ENCODE measurements at places on chromosomes 13 and 19. TPM values are rescaled to one million over a fixed set of nuclear protein-coding genes. Genes with fewer than 3 reads are reported as not detected.

GRCh38 chr19:43610493-43610892 is 1.4 kb upstream of the SRRM5 start:
- DNase-seq: no peak
- peaks cover 24% of the 10 kb centered on the region for H3K36me3 ChIP-seq
- peak overlapping the region; percentile 81 for H3K27ac ChIP-seq
- peaks cover 8% of the 10 kb centered on the region for H3K4me1 ChIP-seq
- no peaks in the 10 kb centered on the region for H3K27me3 ChIP-seq
- no peak overlapping the region for H3K4me3 ChIP-seq

GRCh38 chr19:3190921-3191805 is 5.4 kb downstream of the NCLN start:
- no peaks in the 10 kb centered on the region for H3K27me3 ChIP-seq
- no peak overlapping the region for H3K27ac ChIP-seq
- peaks cover 6% of the 10 kb centered on the region for H3K36me3 ChIP-seq
- H3K4me3 ChIP-seq: no peak overlapping the region
- peaks cover 17% of the 10 kb centered on the region for H3K4me1 ChIP-seq
- DNase-seq: peak; percentile 75

GRCh38 chr19:45069056-45069455 is 7.2 kb downstream of the ZNF296 start:
- no peak overlapping the region for H3K4me3 ChIP-seq
- peaks cover 17% of the 10 kb centered on the region for H3K36me3 ChIP-seq
- no peak for DNase-seq
- no peak overlapping the region for H3K27ac ChIP-seq

DNA sequence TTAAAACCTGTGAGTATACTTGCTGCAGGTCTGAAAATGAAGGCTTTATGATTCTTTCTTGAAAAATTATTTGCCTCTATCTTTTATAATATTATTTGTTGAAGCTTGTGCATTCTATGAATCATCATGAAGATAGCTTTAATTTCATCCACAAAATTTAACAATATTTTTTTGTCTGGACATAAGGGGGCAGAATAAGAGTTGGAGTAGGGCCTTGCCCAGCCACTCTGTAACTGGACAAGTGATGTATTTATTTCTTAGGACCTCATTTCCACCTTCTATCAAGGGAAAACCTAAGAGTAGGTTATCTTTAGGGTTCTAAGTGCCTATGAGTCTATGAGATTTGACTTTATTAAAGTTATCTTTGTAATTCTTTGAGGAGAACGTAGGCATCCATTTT is 49.9 kb downstream of the N4BP2L1 start:
- H3K27me3 ChIP-seq: no peaks in the 10 kb centered on the region
- no peaks in the 10 kb centered on the region for H3K4me1 ChIP-seq
- no peak overlapping the region for H3K27ac ChIP-seq
- peaks cover 6% of the 10 kb centered on the region for H3K36me3 ChIP-seq
- H3K4me3 ChIP-seq: no peak overlapping the region

GRCh38 chr13:110433014-110433413 is 125.9 kb downstream of the COL4A2 start:
- H3K27me3 ChIP-seq: no peaks in the 10 kb centered on the region

The PCSK4 gene
- total RNA-seq: 3.9 TPM

The NDUFA11 gene
- total RNA-seq: 224 TPM

The PTGIR gene
- total RNA-seq: 2.4 TPM

The JUND gene
- total RNA-seq: 129 TPM

Measured in chondrocyte (in vitro differentiated cells).